NCI-H1930 (cell line): ENCODE measurements at places on chromosomes 2 and 18.

DNA sequence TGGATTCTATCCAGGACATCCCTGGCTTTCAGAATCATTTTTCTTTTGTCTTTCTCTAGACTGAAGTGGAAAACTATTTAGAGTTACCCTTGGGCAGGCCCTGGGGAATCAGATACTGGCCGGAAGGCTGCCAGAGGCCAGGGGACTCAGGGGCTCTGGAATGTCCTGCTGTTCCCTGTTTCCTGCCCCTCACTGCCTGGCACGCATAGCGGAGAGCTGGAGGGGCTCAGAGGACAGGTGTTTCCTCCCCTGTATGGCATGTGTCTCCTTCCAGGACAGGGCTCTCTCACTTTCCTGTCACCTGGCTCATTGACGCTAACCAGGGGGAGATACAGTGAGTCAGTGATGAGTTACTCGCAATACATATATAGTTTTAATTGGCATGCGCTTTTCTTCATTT is 38.8 kb downstream of the DYSF start:
- DNase-seq: no peak

DNA sequence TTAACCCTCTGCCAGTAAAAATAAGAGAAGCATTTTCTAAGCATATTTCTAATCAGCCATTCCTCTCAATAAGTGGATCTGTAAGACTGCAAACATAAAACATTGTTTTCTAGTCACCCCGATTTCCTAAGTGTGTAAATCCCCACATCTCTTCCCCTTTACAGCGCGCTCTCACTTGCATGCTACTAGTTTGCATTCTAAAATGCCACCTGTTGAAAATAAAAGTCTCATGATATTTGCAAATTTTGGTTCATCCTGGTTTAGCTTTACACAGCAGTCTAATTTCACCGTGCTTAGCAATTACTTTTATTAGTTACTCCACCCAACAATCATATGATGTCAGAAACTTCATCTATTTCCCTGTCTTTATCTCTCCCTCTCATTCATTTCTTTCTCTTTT is 1230.7 kb upstream of the ZEB2 start:
- no peak for DNase-seq

DNA sequence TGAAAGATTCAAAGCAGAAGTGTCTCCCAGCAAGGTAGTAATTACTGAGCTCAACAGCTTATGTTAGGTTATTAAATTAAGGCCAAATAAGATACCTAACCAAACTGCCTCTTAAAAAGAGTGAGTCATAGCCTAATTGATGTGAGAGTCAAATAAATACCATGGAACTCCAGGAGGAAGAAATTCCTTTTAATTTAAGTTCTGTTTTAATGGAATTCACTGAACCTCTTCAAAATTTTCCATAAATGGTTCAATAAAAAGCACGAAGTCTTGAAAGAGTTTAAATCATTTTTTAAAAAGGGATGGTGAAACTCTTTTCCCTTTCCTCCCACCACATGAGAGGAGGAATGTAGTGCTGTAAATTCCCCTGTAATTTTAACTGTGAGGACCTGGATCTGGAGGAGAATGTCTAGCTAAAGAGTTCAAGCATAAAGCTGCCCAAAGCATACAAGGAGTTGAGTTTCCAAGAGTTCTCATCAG is 180.8 kb upstream of the MMADHC start:
- DNase-seq: no peak

DNA sequence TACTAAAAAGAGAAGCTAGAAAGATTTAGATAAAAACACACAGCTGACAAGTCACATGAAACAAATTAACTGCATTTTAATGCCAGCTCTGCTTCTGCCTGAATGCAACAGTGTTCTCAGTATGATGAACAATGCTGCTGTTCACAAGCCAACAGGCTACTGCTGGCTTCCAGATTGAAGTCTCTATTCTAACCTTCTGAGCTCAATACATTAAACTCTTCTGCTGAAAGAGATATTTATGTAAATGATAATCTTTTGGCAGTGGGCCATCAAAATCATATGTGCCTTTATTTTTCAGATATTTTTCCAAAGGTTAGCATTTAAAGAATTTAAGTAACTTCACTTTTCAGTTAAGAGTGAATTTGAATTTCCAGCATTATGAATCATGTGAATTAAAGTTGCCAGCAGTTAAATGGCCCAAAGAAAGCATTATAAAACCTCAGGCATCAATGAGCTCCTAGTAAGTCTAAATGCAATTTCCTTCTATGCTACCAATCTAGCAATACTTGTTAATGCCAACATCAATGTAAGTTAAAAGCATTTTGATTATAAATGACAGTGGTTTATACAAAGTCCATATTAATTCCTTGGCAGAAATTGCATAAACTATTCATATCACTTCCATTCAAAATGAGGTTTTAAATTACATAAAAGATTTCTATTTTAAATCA is 72.4 kb downstream of the ID2 start:
- DNase-seq: no peak

- no peak for DNase-seq
These were observed 21.4 kb upstream of the BARD1 start for GRCh38 chr2:214830794-214831346.

GRCh38 chr18:31592506-31593157 is 955 bp downstream of the TTR start:
- no peak for DNase-seq

GRCh38 chr2:18588049-18588448 is 1.3 kb downstream of the NT5C1B start:
- no peak for DNase-seq

GRCh38 chr2:218970894-218971293 is 11.4 kb downstream of the CDK5R2 start:
- DNase-seq: no peak

- DNase-seq: no peak
These were observed 66.0 kb downstream of the MYO3B start for GRCh38 chr2:170243898-170244297.

DNA sequence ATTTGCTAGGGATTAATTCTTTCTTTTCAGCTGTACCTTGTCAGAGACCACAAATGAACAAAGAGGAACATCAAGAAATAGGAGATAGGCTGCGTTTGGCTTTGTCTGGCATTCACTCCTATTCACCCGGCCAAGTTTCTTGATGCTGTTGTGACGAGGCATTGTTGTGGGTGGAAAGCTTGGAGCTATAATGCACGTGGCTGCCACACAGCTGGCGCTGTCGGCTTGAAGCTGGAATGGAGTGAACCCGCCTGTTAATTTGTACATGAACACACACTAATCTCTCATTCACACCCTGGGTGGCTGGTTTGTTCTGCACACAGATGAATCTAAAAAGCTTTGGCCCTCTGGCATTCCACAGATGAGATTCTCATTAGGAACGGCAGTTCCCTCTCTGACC is 274.9 kb upstream of the GYPC start:
- no peak for DNase-seq

DNA sequence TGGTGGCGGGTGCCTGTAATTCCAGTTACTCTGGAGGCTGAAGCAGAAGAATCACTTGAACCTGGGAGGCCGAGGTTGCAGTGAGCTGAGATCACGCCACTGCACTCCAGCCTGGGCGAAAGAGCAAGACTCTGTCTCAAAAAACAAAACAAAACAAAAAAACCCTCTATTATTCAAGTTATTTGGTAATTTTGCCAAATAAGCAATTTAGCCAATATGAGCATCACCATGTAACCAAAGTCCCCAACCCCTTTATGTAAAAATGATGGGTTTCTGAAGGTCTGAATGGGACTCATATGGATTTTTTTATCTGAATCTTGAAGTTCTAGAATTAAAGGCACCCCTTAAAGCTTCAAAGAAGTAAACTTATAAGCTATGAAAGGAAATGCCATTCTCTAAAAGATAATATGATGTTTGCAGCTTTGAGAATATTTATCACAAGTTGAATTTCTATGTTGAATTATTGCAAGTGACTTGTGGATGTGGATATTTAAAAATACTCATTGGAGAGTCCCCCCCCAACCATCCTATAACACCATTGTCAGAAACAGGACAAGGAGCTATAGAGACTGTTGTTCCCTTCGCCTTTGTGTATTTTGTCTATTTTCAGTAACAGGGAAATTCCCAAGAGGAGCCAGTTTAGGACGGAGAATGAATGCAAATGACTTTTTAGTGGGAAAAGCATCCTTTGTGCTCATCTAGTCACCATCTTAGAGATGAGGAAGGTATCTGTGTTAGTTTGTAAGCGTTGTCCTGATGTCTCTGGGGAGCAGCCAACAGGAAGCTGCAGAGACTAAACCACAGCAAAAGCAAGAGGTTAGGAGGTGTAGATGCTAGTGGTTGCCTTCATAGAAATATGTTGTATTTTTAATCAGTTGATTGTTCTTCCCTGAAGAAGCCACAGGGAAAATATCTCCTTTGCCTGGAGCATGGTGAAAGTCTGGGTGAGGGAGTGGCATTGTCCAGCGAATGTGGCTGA is 68.3 kb downstream of the TET3 start:
- no peak for DNase-seq

DNA sequence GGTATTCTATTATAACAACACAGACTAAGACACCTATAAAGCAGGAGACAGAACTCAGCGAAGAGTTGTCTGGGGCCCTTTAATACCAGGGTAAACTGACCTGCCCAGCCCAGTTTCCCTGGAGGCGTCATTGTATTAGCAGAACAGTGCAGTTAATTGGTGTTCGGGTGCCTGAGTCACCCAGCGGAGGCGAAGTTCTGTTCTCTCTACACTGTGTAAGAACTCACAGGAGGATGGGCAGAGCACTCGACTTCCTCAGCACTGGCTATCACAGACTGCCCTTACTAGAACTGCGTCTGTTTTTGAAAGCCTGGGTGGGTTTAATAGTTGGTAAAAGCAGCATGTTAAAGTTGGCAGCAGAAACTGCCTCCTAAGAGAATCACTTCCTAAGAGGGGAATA is 106.5 kb upstream of the ATP8B1 start:
- DNase-seq: no peak

DNA sequence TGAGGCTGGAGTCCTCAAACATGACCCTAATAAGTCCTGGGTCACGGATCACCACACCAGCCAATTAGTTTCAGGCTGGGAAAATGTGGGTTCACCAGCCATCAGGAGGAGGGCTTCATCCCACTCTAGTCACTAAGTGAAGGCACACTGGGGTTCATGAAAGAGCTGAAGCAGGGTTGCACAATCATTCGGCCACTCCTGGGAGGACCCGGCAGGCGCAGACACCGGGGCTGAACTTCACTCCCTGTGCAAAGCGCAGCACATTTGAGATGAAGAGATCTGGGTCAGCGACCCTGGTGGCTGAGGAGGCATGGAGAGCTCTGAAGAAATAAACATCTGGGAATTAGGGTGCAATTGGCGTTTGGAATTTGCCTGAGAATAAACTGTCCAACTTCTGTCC is 684.4 kb upstream of the SALL3 start:
- DNase-seq: no peak

- no peak for DNase-seq
These were observed 222.8 kb downstream of the ARL4C start for GRCh38 chr2:234273887-234274584.

DNA sequence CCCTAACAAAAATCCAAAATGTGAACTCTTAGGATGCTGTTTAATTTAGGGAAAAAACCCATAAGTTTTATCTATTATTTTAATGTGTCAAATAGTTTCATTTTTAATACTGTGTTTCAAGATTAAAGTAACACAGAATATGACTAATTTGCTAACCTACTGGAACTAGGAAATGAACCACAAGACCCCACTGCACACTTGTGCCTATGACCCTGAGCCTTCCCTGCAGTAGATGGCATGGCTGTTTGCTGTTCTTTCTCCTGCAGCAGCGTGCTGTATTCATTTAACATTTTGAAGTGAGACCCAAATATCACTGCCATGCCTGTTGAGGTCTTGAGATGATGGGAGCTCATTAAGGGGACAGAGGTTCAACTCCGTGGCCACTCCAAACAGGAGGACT is 565.2 kb upstream of the NRP2 start:
- no peak for DNase-seq

DNA sequence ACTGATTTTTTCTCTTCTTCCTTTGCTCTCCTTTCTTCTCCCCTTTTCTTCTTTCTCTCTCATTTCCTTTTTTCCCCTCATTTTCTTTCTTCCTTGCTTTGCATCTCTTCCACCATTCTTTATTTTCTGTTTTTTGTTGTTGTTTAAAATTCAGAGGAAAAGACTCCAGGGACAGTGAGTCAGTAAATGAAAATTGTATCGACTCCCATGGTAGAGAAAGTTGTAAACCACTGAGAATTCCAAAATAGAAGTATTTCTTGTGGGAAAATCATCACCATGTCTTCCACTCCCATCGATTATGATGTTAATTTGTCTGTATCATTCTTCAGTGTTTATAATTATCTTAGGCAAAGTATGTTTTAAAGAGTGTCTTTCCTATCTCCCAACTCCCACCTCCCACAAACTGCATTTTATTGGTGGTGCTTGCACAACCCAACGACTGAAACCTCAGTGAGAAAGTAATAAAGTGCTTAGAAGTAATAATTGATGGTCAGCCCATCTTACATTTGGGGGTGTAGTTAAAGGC is 134.3 kb downstream of the IRS1 start:
- no peak for DNase-seq

DNA sequence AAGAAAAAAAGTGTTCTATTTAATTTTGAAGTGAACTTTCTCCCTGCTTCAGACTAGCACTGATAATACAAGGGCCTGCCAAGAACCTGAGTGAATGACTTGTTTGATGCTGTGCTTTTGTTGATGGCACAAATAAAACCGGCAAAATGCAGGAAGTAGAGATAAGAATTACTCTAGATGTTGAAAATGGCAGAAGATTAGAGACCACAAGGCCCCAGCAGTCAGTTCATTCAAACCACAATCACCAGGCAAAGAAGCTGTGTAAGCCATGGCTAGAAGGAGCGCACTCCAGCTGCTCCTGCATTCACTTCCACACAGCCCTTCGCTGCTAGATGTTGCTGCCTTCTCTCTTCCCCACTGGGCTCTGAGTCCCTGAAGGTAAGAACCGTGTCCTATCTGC is 297.1 kb downstream of the AGPS start:
- DNase-seq: no peak

- no peak for DNase-seq
These were observed 98.5 kb downstream of the ATAD2B start for GRCh38 chr2:23828256-23828980.

DNA sequence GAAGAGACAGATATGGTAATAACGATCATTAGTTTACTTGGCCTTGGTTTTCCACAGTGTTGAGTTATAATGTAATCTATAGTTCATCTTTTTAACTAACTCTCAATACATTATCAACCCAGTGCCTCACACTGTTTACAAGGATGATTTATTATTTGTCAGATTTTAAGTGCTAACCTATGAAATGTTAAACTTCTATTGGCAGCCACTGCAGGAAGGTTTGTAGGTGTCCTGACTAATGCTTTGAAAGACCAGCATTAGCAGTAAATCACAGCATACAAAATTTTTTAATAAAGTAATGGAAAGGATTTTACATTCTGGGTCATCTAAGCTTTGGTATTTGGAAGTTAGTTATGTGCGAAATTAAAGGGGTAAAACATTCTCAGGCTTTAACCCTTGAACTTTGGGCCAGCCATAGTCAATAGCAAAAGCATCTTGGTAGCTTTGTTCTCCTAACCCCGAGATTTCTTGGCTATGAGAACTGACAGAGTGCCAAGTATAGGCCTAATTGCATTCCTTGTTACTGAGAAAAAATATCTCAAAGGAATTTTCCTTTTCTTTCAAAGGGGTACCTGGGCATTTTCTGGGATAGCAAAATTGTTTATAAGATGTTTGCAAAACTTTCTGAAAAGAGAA is 30.6 kb downstream of the SPATS2L start:
- no peak for DNase-seq
